ENCODE measurements at places on chromosomes 7 and 10.

DNA sequence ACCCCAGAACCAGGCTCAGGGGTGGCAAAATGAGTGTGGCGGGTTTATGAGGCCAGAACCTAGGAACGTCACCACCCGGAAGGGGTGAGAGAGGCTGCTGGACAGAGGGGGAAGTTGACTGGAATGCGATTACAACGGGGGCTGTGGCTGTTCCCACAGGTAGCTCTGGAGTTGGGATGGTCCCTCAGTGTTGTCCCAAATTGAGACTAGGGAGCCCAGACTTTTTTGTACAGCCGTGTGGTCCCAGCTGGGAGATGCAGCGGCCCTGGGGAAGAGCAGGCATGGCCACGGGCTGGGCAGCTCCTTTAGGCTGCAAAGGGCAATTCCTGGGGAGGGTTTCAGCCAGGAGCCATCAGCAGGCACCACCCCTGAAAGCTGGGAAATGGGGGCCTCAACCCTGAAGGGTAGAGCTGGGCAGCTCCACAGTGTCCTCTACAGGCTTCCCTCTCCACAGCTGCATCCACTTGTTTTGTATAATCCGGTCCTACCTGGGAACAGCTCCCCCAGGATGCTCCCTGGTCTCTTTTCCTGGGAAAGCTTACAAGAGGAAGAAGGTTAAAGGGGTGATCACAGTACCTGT lies 11.0 kb upstream of the GDF10 start:
- DNase-seq = no peak

GRCh38 chr7:24039991-24040624 lies 243.9 kb upstream of the NPY start:
- DNase-seq = no peak

- DNase-seq = peak; percentile 90
These were observed 62.1 kb downstream of the TPST1 start for GRCh38 chr7:66267249-66267648.

GRCh38 chr10:96719850-96720421 lies 378 bp downstream of the PIK3AP1 start:
- DNase-seq = no peak

GRCh38 chr7:30213637-30214036 lies 70.8 kb upstream of the ZNRF2 start:
- no peak for DNase-seq

DNA sequence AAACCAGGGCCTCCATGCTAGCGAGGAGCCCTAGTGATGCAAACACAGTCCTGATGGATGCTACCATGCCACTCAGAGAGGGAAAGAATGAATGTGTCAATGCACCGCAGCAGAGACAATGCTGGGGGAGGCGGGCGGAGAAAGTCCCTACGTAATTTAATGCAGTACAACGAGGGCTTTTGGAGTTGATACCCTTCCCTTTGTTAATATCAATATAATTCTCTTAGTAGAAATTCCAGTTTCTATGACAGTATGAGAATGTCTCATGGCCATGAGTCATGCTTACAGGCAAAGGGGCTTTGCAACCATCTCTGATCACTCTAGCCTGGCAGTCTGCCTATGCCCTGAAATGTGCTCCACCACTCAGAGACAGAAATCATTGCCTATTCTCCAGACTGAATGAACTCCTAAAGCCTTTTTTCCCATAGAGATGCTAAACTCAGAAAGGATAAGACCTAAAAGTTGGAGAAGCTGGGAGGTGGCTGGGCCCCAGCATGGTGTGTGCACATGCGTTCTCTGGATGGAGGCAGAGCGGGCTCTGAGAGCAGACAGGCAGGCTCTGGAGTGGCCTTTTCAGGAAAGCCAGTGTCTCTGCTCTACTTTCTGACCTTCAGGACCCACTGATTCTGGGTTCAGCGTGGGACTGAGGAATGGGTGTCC lies 20.3 kb upstream of the GIMAP2 start:
- no peak for DNase-seq

- no peak for DNase-seq
These were observed 156.8 kb upstream of the TNS3 start for GRCh38 chr7:47738563-47739166.

DNA sequence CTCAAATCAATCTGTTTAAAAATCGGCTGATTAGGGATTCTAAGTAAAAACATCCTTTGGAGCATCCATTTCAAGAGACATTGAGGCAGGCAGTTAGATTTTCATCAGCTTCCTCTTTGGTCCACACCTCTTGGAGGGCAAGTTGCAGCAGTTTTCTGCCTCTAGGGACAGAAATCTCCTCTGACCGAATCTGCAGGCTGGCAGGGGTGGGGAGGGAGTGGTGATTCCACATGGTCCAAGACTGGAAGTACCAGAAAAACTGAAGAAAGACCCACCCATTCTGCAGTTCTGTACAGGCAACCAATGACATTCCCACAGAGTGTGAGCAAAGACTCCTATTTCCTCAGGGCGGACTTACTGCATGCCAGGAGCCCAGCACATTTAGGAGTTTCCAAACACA lies 29.0 kb downstream of the FGFBP3 start:
- DNase-seq = no peak

- DNase-seq = no peak
These were observed 14.9 kb downstream of the PFKFB3 start for GRCh38 chr10:6217611-6218010.

DNA sequence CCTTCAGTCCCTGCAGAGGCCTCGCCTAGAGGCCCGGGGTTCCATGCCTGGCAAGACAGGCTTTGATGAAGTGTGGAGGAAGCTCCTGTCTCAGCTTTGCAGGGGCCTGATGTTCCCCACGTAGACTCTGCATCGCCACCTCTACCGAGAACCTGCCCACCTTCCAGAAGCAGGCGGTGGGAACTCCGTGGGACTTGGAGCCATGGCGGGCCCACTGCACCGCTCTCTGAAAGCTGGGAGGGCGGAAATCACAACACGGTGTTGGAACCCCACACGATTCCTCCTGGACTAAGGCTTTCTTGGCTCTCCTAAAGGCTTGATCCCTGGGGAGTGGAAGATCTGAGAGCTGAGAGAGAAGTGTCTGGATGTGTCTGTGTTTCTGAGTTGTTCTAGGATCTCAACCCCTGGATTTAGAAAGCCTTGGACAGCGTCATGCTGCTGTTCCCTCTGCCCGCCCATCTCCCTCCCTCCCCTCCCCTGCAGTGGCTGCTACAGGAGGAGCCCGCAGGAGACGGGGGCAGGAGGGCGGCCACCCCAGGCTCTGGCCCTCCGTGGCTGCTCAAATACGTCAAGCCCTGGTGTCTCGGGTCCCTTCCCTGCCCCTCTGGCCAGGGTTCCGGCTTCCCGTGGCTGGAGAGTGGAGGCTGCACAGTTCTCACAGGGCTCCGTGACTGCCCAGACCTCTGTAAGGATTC lies 79.7 kb downstream of the VIPR2 start:
- no peak for DNase-seq

- no peak for DNase-seq
These were observed 46.4 kb upstream of the ZNF138 start for GRCh38 chr7:64747802-64748201.

DNA sequence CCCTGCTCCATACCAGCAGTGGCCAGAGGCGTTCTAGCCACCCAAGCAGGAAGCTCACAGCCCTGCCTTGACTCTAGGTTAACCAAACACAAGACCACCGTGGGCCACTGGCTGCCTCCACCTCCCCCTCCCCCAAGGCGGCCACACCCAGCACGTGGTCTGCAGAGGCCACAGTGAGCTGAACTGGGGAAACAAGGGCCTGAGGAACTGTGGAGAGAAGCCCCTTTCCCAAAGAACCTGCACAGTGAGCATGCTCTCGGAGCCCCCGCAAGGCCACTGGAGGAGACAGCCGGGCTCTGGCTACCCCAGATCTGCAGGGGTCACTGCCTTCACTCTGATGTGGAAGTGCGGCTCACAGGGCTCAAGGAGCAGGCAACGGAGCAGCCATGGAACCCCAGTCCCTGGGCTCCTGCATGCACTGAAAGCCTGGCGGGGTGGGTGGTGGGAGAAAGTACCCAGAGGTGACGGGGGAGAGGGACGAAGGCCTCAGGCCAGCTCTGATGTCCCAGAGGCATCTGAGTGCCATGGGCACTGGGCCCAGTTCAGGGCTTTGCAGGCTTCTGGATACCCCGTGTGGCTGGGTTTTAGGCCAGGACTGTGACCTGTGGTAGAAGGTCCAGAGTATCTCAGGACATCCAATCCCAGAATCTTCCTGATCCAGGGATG lies 189.2 kb downstream of the EBF3 start:
- no peak for DNase-seq

DNA sequence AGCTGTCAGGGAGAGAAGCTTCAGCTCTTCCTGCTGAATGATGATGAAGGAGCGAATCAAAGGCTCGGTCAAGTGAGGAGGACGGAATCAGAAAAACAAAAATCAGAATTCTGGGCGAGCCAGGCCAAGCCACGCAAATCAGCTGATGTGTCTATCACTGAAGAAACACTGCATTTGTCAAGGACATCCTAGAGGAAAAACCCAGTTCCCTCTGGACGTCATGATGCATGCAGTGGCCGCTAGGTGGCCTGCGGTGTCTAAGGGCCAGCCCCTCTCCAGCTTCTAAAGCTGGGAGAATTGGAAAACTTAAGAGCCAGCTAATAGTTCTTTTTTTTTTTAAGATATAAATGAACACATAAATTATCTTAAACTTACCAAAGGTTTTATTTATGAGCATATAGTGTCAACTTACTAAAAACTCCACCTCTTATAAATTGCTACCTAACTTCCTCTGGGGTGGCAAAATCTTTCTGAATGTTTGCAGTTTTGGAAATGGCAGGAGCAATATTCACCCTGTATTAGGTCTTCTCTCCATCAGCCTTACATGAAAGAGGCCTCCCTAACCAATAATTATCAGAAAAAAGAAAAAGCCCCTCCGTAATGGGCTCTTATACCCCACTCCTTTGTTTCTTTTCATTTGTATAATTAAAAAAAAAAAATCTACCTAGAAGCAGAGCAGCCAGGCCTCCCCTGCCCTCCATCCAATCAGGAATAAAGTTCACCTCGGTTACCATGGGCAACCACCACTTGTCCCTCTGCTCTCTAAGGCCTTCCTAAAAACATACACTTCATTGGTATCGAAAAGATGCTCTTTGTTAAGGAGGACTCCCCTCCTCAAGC lies 186.8 kb downstream of the USP6NL start:
- DNase-seq = peak; percentile 3

DNA sequence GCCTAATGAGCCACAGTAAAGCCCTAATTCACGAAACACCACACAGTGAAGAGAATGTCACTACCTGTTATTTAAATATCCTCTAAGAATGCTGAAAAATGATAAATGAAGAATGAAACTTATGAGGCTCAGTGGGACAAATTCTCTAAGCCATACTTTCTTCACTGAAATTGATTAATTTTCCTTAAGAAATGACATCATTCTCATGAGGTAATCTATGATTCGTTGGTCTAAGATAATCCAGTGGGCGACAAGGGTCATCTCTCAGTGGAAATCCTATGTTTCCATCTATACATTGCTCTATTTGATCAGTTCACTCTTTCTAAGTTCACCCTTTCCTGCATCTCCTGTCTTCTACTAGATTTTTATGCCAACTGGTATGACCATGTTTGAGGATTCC lies 330.4 kb upstream of the ANKRD30A start:
- DNase-seq = no peak

DNA sequence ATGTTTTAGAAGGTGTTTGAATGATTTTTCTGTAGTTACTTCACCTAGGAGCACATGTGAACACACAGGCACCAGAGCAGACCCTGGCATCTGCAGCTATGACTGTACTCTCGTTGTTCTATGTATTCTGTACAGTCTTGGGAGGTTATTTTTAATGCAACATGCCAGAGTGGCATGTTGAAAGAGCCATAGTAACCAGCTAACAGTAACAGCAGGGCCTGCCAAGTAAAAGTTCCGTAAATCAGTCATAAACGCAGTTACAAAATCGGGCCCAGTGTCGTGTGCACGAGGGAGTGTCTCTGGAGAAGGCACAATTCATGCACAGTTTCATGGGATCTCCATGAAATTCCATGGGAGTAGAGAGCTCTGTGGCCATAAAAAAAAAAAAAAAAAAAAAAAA lies 108.3 kb upstream of the CDK6 start:
- DNase-seq = no peak

DNA sequence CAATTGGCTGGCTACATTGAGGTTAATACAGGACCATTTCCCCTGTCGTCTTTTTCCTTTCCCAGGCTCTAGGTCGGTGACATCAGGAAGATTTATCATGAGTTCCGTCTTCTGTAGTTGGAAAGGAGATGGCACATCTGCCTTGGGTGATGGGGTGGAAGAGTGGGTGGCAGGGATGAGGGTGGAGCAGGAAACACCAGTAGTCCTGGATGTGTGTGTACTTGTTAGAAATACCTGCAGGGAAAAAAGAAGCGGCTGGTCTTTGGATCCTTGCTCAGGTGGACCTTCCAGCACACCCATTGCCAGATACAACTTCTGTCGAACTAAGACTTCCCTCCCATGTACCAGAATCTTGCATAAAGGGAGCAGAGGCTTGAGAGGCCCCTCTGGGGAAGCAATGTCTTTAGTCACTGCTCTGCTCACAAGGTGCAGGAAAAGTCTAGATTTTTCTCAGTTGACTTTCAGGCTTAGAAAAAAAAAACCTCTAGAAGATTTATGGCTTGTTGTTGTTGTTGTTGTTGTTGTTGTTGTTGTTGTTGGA lies 516.8 kb upstream of the GALNT17 start:
- DNase-seq = no peak

DNA sequence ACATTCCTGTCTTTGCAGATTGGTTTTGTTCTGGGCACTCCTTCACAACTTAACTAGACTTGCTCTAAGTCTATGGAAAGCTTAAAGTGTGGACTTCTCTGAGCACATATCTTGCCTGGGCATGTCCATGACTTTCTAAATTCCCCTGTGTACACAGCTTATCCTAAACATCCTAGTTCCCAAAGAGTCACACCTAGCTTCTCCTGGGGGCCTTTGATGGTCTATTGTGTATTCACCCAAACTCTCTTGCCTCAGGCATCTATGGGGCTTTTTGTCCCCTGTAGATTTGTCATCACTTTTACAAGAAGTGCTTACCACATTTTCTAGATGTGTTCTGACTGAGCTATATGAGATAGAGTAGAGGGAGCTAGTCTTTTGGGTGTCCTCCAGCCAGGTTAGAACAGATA lies 12.2 kb upstream of the ZNF488 start:
- no peak for DNase-seq

DNA sequence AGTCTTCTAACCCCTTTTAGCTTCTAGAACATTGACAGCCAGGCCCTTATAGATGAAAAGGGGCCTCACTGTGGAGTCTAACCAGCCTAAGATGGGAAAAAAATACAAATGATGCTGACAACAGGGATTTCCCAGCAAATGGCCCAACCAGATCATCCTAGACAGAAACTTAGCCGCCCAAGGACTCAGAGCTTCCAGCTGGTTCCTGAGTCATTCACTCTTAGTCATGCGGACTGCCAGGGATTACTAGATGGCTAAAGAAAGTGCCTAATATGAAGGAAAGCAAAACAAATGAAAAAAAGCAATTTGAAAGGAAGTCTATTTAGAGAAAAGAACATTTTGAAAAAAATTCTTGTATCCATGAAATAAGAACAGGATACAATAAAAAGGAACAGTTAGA lies 23.7 kb downstream of the TSPAN14 start:
- no peak for DNase-seq

GRCh38 chr7:69696686-69697685 lies 98.7 kb downstream of the AUTS2 start:
- peak; percentile 45 for DNase-seq
